ENCODE measurements at places on chromosomes 1 and 21. TPM values are rescaled to one million over a fixed set of nuclear protein-coding genes. Genes with fewer than 3 reads are reported as not detected.

- no peak for DNase-seq
These were observed 12.4 kb downstream of the PRPF38A start for GRCh38 chr1:52416811-52417210.

- DNase-seq: no peak
These were observed 32.1 kb downstream of the RGL1 start for GRCh38 chr1:183837062-183837461.

The DCST1 gene
- not detected for total RNA-seq

The CELA3B gene
- total RNA-seq: not detected

Data from activated naive CD4-positive, alpha-beta T cell treated with anti-CD3 and anti-CD28 coated beads for 36 hours (primary cell).